ENCODE measurements at places on chromosomes 3 and 15.
A peak's percentile ranks its signal among the peaks of the same experiment; 100 is the strongest.

DNA sequence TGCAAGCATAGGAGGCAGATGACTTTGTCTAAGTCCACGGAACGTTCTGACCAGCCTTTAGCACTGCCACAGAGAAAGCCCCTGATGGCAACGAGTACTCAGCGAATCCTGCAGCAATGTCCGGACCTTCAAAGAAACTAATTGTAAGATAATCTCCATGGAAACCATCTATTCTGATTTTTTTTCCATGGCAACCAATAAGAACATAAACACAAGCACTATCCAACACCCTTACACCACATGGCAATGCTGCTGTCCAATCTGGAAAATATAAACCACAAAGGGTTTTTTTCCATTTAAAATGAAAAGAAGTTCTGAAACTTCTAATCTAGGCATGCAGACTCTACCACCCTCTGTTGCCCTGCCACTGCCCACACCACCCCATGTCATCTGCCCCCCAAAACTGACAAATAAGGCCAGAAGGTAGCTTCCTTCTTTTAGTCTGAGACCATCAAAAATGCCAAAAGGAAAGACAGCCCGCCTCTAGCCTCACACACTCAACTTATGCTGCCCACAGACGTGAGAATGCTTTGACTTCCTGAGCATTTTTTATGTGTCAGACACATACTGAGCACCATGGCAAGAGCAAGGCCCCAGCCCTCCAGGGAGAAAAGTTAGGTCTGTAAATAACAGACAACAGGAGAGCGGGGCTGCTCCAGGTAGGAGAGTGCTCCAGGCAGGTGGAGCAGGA, 44.5 kb downstream of the POC1A start:
- peak; percentile 64 for DNase-seq

DNA sequence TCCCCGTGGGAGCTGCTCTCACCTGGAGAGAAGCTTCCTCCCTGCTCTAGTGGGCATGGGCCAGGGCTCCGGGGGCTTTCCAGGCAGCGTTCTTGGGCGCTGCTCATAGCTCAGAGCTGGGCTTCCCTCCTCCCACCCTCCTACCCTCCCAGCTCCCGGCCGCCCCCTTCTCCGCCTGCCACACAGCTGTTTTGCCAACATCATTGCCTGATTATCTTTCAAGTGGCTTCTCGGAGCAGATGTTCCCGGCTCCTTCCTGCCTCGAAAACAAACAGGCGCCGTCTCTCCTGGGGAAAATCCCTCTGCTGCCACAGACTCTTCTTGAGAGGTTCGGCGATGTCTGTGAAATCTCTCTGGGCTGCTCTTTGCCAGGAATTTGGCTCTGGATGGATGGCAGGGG, 195.6 kb downstream of the RPLP1 start:
- DNase-seq = peak; percentile 55

- DNase-seq = peak; percentile 81
Measured at GRCh38 chr15:31216215-31216911, 110.3 kb upstream of the KLF13 start.

DNA sequence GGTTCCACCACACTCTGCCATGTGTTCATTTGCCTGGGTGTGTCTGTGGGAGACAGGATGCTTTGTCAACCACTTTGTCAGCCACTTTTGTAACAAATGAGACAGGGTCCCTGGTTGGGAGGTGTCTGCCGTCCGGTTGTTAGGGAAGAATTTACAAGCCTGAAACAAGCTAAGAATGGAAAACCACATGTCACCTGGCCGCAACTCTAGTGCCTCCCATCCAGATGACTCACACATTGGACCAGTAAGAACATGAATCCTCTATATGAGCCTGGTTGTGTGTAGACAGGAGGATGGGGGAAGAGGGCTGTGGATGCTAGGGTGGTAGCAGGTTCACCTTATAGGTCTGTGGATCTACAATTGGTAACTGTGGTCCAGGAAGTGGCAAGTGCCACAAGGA, 335.3 kb downstream of the CLSTN2 start:
- no peak for DNase-seq

DNA sequence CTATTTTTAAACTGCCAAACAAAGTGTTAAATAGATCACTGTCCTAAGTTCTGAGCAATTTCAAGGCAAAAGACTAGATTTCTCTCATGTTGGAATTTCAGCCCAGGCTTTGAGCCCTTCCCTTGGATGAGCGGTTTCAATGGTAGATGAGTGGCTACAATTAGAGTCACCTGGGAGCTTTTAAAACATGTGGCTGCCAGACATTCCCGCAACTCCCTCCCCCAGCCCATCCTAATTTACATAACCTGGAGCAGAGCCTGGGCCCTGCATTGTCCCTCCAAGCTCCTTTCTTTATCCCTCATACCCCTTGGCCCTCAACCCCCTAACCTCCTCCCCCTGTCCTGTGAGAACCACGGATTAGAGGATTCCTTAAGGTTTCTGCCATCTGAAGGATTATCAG, 357.5 kb upstream of the UMPS start:
- DNase-seq = no peak

GRCh38 chr15:36622836-36623235, 43.4 kb downstream of the CDIN1 start:
- DNase-seq = no peak

DNA sequence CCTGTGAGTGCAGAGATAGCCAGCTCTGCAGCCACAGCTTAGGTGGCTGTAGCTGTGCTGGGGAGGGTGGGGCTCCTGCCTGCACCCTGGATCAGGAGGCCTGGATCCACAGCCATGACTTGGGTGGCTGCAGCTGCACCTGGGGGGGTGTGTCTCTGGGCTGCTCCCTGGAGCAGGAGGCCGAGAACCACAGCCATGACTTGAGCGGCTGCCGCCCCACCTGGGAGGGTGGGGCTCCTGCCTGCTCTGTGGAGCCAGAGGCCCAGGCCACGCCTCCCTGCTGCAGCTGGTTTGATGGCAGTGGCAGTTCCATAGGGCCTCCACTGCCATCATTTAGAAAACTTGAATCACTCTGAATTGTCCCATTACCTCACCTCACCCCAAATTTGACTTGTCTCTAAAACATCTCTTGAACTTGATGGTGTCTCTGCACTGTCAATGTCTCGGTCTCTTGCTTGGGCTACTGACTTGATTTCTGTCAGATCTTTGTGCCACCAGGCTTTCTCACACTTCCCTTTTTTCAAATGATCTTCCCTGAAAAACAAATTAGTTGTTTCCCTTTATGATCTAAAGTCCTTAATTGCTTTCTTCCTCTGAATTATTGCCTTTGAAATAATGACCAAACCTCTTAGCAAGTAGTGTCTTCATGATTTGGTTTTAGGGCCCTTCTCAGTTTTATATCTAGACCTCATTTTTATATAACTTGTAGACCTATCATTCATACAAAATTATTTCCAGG, 313.2 kb upstream of the MME start:
- no peak for DNase-seq

All from muscle of leg (tissue), 16 donors.